ENCODE measurements at places on chromosomes 5 and 9. TPM values are rescaled to one million over a fixed set of nuclear protein-coding genes. Genes with fewer than 3 reads are reported as not detected.

The SEMA5A gene
- total RNA-seq = 351 TPM

The FOXD4 gene
- under 0.01 TPM for total RNA-seq

The TMC1 gene
- total RNA-seq = 0.79 TPM

The MED22 gene
- total RNA-seq = 16.7 TPM

The BHMT2 gene
- not detected for total RNA-seq

The THBS4 gene
- total RNA-seq = 0.79 TPM

The PPIC gene
- total RNA-seq = 44.5 TPM

The SLC36A3 gene
- not detected for total RNA-seq

The NRG2 gene
- not detected for total RNA-seq

The PDZD2 gene
- total RNA-seq = under 0.01 TPM
